ENCODE measurements at places on chromosomes 7 and 10. TPM values are rescaled to one million over a fixed set of nuclear protein-coding genes. Genes with fewer than 3 reads are reported as not detected.

HKDC1 gene
- total RNA-seq = 51.7 TPM

HPS6 gene
- 44.8 TPM for total RNA-seq

PILRA gene
- 2.0 TPM for total RNA-seq

A1CF gene
- total RNA-seq = 0.05 TPM

TCAF2 gene
- total RNA-seq = 0.35 TPM

DNA sequence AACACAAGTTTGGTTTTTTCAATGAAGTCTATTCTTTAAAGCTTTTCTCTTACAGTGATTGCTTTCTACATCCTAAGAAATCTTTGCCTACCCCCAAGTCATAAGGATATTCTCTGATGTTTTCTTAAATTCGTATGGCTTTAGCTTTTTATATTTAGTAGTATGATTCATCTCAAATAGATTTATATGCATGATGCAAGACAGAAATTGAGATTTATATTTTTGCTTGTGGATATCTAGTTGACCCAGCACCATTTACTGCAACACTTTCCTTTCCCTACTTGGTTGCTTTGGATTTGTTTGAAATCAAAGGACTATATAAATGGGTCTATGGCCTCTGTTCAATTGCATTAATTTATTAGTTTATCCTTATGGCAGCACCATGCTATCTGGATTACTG lies 113.9 kb downstream of the ZNF438 start:
- no peak for DNase-seq

DNA sequence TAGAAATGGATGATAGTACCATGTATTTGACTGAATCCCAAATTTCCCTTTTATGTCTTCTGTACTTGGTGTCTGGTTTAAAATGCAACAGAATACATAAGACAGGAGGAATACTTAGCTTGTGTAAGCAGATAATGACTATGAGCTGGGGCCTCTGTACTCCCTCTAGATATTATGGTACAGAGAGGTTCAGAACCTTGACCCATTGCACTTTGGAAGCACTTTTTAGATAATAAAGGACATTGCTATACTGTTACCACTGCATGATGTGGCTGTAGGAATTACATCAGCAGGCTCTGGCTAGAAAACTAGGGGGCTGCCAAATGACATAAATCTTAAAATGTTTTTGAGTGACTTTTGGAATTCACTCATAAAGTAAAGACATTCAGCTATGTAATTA lies 526.6 kb downstream of the SORCS1 start:
- no peak for DNase-seq

- DNase-seq = peak; percentile 52
Observed at GRCh38 chr7:84291756-84292155, 97.2 kb upstream of the SEMA3A start.

GRCh38 chr10:86665868-86666267 lies 2.4 kb upstream of the LDB3 start:
- no peak for DNase-seq

DNA sequence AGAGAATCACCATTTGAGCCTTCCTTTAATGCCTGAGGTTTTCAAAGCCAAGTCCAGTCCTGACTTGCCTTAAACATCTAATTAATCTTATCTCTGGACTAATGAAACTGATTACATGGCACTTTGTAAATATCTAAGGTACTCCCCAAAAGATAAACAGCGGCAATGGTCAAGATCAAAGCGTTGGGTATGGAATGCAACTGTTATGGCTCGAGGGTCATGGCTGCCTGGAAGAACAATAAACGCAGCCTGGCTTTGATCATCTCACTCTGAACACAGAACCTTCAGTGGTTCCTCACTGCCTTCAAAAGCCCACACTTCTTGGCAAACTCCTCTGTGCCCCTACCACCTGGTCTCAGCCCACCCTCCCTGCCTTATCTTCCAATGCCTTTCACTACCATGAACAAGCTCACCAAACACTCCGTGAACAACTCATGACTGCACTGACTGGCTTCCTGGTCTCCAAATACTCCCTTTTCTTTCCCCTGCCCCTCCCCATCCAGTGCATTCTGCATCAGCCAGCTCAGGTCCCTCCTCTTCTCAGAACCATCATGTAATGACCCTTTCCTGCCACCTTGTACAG lies 150.2 kb upstream of the NFE2L3 start:
- DNase-seq = no peak

DNA sequence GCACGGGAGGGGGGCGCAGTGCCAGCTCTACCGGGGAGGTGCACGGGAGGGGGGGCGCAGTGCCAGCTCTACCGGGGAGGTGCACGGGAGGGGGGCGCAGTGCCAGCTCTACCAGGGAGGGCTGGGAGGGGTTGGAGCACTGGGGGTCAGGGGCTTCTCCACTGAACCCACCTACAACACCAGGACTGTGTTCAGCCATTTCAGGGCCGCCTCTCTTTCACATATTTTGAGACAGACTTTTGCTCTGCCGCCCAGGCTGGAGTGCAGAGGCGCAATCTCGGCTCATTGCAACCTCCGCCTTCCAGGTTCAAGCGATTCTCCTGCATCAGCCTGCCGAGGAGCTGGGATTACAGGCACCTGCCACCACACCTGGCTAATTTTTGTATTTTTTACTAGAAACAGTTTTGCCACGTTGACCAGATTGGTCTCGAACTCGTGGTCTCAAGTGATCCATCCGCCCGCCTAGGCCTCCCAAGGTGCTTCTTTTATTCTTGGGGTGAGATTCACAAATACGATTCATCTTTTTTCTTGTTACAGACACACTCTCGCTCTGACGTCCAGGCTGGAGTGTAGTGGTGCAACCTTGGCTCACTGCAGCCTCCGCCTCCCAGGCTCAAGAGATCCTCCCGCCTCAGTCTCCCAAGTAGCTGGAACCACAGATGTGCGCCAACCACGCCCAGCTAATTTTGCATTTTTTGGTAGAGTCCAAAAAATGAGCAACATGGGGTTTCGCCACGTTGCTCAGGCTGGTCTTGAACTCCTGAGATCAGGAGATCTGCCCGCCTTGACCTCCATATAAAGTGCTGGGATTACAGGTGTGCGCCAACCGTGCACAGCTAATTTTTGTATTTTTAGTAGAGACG lies 37.0 kb downstream of the ADAP1 start:
- no peak for DNase-seq

GRCh38 chr10:119221201-119221600 lies 13.8 kb downstream of the GRK5 start:
- no peak for DNase-seq

- no peak for DNase-seq
Observed at GRCh38 chr7:25029075-25029474, 49.1 kb upstream of the OSBPL3 start.

- DNase-seq = no peak
Observed at GRCh38 chr10:89741126-89741762, 39.9 kb downstream of the KIF20B start.

DNA sequence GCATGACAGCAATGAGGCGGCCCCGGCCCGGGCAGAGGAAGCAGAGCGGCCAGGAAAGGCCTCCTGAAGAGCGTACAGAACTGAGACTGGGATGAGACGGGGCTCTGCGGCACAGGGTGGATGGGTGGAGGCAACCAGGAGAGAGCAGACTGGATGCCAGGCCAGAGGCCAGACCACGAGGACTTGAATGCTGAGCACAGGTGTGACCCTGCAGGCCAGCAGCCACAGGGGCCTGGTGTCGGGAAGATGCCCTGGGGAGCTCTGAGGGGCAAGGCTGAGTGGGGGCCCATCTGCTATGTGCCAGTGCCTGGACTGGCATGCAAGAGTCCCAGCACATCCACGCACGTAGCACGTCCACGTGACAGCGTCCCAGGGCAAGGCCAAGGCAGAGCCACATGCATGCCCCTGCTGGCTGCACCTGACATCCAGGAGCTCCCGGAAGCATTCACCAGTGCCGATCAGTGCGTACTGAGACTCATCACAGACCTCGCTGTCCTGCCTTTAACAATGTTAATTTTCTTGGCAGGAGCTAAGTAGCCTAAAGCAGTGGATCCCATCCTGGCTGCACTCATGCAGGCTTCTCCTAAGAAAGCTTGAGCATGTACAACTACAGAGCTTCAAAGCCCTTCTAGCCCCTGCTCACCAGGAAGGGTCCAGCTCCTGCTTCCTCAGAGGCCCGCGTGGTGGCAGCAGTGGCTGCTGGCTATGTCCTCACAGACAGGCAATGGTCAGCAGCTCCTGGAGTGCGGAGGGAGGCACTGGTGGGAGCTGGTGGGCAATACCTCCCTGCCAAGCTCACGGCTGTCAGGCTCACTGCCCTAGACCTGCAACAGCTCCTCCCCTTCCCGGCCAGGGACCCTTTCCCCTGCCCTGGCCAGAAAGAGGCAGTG lies 18.0 kb downstream of the GRID1 start:
- no peak for DNase-seq

DNA sequence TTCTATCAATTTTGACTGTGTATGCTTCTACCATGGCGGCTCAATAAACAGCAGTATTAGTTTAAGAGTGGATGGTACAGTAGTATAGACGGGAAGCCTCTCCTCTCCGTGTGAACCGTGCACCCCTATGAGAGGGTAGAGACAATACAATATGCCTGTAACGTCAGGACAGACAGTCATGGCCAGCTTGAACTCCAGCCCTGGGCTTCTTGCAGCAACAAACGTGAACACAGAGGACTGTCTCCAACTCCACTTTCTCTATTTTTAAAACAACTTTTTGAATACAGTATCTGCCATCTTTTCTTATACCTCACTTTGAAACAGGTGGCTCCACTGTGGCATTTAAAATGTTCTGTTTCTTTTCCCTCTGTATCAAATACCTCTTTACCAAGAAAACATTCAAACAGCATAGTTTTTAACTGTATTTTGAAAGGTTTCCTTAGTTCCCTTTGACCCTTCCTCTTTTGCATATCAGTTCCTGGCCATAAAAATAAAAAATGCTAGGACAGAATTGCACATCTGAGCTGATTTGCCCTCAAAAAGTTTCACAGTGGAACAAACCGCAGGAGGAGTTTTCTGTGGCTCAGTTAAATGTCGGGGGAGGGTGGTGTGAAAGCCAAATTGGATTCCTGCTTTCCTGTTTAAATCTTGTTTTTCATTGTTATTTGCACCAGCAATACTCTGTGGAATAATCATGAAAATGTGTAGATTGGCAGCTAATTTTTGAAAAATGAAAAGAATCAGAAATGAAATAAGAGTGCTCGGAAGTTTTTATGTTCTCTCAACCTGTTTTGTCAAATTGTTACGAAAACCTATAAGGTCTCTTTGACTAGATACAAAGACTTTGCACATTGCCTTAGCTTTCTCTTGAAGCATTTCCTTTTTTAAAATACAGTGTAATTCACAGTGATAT lies 8.0 kb downstream of the IKZF1 start:
- no peak for DNase-seq

DNA sequence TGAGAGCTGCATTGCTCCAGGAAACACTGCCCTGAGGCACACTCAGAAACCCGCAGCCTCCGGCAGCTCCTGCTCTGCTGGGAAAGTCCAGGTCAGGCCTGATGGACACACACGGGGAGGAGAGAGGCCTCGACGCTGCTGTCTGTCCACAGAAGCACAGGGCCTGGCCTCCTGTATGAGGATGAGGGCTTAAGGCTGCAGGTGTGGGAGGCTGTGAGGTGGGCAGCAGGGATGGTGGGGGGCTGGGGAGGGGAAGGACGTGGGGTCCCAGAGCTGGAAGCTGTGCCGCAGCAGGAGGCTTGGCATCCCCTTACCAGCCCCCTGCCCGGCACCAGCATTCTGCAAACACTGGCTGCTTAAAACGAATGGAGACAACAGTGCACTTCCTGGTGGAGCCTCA lies 186.2 kb downstream of the DNAJB6 start:
- DNase-seq = no peak

- no peak for DNase-seq
Observed at GRCh38 chr7:115417662-115418061, 495.8 kb downstream of the MDFIC start.

DNA sequence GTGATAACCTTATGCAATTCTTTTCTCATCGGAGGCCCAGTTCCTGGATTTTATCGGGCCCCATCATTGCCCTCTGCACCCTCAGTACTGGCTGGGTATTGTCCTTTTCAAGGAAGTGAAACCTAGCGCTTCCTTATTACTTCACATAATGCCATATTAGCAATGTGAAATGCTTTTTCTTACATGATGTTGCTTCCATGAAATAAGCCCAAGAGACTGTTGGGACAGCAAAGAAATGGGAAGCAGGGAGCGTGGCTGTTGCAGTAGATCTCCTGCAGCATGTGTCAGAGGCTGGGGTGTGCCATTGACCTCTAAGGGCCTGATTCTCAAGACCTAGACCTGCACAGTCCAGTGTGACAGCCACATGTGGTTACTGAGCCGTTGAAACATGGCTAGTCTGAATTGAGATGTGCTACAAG lies 8.1 kb downstream of the CHN2 start:
- no peak for DNase-seq

DNA sequence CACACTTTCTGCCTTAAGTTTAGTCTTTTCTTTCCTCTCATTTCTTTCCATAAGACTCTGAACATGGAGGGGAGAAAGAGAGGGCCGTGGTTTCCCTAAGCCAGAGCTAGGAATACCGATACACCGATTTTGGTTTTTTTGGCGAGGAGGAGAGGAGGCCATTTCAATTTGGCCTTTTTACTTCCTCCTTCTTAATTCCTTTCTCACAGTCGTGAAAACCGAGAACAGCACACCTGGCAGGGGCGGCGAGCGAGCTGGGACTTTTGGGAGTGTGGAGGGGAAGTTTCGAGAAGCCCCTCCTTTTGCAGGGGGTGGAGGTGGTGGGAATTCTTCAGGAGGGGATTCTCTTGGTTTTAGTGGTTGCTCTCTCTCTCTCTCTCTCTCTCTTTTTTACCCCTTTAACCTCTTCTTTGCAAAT lies 6.2 kb downstream of the GATA3 start:
- DNase-seq = no peak

DNA sequence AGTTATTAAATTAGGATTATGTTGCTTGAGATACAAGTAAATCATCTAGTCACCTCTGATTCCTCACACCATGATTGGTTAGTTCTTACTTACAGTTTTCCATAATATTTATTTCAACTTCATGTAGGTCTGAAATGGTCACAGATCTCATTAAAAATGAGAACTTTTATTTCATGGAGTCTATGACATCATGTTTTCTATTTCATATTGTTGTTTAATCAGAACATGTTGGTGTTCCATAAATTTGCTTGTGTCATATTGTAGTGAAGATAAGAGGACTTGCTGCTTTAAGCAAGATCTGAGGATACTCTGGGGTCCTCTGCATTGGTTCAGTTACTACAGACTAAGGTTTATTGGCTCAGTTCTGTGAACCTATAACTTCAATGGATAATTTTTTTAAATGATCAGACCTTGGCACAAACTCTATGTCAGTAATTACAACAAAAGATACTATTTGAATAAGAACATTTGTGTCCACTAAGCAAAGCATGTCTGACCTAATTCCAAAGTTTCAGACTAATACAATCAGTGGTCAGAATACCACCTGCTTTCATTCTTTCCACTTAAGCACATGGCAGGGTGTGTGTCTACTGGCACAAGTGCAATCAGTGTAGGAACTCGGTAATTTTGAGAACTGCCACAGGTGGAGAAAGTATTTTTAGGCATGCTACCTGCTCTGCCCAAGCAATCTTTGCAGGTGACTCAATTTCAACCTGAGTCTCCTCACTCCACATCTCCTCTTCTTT lies 68.5 kb downstream of the CCDC71L start:
- no peak for DNase-seq

DNA sequence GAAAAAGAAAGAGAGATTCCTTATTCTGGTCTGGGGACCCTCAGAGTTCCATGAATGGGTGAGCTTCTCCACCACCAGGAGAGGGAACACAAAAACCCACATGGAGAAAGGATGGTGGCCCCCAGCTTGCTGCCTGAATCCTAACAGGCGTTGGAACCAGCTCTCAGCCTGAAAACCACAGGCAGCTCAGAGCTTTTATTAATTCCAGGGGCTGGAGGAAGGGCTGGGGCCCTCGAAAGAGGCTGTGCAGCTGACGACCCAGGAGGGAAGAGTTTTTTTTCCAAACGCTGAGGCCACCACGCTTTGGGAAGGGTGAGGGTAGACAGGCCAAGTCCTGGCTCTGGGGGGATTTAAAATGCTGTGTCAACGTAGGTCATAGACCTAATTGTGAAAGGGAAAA lies 10.8 kb upstream of the ELN start:
- no peak for DNase-seq

All from renal cortical epithelial cell (primary cell).